ENCODE measurements at places on chromosomes 12 and 14. TPM values are rescaled to one million over a fixed set of nuclear protein-coding genes. Genes with fewer than 3 reads are reported as not detected.

The ZBTB39 gene
- total RNA-seq = 23.9 TPM

DNA sequence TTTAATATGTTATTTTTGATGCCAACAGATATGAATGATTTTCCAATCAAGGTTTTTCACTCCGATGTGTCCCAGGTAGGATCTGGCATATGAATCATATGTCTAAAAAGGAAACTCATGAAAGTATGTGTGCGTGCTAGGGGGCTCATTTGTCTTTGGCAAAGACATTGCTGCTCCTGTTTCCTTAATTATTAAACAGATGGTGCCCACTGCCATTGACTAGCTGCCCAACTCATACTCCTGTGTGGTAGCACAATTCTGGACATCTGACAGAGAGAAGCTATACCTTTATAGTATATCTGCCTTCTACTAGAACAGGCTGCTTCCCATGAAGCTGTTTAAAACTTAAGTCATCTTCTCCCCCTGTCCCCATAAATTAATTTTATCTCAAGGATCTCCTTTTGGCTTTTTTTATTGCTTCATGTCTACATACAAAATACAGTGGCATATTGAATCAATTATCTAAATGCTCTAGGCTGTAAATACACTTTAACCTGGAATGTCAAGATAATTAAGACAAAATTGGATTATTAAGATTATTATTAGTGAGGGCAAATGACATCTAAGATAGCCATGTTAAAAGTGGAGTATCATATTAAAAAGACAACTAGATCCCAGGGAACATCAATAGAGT is 1.4 kb upstream of the PDE3A start:
- no peak for DNase-seq
- H3K27ac ChIP-seq = no peak overlapping the region
- peaks cover 2% of the 10 kb centered on the region for H3K27me3 ChIP-seq
- H3K4me1 ChIP-seq = peaks cover 4% of the 10 kb centered on the region
- H3K4me3 ChIP-seq = no peak overlapping the region

- peaks cover 46% of the 10 kb centered on the region for H3K4me1 ChIP-seq
- H3K4me3 ChIP-seq = peak overlapping the region; percentile 37
- no peak for DNase-seq
- H3K27me3 ChIP-seq = peaks cover 2% of the 10 kb centered on the region
These were observed 8.3 kb downstream of the ANKRD33 start for GRCh38 chr12:51896236-51896635.

DNA sequence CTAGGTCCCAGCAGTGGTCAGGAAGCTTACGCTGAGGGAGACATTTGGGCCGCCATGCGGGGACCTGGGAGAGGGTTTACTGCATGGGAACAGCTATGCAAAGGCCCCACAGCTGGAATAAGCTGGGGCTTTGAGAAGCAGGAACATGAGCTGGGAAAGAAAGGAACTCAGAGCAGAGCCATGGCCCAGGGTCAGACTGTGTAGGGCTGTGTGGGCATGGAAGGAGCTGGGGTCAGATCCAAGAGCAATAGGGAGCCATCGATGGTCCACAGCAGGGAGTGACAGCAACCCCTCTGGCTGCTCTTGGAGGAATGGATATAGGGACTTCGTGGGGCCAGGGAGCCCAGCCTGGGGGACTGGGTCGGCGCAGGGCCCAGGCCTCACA is 151.6 kb downstream of the ADGRD1 start:
- peaks cover 3% of the 10 kb centered on the region for H3K27me3 ChIP-seq
- peaks cover 3% of the 10 kb centered on the region for H3K36me3 ChIP-seq
- H3K4me1 ChIP-seq = no peaks in the 10 kb centered on the region
- no peak overlapping the region for H3K27ac ChIP-seq
- no peak overlapping the region for H3K4me3 ChIP-seq

DNA sequence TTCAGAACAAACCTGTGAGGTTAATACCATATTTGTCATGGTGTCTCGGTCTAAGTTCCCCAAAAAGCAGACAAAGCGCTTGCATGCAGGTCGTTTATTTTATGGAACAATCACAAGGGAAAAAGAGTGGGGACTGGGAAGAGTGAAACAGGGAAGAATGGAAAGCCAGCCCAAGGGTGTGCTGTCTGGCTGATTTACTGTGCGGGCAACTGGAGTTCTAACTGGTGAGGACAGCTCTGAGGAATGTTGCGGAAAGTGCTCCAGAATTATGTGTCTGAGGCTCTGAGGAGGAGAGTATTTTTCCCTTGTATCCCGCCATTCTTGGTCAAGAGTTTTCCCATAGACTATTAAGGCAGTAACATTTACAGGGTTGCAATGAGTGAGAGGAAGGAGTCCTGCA is 465.4 kb downstream of the RMST start:
- H3K27ac ChIP-seq = no peak overlapping the region
- H3K4me3 ChIP-seq = no peak overlapping the region
- no peak for DNase-seq
- no peaks in the 10 kb centered on the region for H3K4me1 ChIP-seq

- no peak for DNase-seq
- H3K36me3 ChIP-seq = no peaks in the 10 kb centered on the region
- no peaks in the 10 kb centered on the region for H3K4me1 ChIP-seq
These were observed 27.7 kb upstream of the TBX3 start for GRCh38 chr12:114711689-114712152.

DNA sequence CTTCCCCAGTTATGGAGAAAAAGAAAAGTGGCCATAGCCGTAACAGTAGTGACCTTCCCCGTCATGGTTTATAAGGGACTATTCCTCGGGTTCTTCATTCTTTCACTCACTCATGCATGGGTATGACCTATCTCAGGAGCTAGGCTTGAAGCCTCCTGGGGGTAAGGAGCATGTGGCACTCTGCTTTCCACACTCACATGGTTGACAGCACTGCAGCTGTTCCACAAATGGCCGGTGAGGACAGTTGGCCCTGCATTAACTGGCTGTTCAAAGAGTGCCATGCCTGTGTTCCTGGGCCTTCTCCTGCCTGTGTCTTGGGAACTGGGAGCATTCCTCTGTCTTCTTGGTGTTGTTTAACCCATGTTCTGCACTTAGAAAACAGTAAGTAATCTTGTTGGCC is 66.2 kb upstream of the PNMA1 start:
- peaks cover 7% of the 10 kb centered on the region for H3K27me3 ChIP-seq
- no peak overlapping the region for H3K4me3 ChIP-seq

The SAMD15 gene
- total RNA-seq = 1.7 TPM

The KRT83 gene
- total RNA-seq = not detected

DNA sequence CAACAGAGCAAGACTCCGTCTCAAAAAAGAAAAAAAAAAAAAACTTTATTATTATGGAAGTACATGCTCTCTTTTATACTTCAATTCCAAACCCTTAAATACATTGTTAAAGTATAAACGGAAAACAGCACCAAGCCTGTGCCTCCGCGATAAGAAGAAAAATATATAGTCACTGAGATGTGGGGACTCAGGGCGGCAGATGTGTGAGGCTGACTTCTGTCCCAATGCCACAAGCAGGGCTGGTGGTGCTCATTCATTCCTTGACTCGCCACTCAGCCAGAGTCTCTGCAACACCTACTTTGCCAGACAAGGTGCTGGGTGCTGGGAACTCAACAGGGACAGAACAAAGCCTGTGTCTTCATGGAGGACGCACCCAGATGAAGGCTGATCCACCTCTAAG is 13.8 kb downstream of the LGMN start:
- no peak overlapping the region for H3K4me3 ChIP-seq
- H3K27me3 ChIP-seq = peaks cover 4% of the 10 kb centered on the region
- no peak overlapping the region for H3K27ac ChIP-seq
- peaks cover 34% of the 10 kb centered on the region for H3K36me3 ChIP-seq

DNA sequence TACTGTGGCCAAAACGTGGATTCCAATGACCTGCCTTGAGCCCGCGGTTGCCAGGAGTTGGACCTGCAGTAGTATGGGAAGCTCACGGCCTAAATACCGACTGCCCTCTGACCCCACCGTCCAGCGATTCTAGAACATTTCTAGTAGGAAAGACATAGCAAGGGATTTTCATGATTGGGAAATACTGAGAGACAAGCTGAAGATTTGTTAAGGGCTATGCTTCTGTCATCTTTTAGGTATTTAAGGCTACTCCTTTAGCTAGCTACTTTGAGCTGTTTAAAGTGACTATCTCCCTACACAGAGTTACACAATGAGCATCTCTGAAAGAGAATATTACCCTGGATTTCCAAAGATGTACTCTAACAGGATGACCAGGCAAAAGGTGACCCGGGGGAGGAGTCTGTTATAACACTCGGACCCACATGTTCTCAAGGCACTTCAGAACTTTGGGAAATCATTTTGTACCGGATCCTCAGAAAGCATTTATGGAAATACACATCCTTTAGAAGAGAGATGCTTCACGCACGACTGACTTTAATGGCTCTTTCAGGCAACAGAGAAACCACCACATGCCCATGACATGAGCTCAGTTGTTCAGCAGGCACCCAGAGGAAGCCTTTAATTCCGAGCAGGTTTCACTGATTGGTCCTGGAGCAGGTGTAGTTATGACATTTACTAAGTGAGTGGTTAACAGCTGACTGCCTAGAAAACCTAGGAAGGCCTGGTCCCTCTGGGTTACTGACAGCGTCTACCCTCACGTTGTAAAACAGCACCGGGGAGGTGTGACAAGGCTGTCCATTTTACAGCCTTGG is 4.2 kb downstream of the BAG5 start:
- no peak for DNase-seq
- peaks cover 29% of the 10 kb centered on the region for H3K4me1 ChIP-seq
- H3K4me3 ChIP-seq = peak overlapping the region; percentile 60
- H3K36me3 ChIP-seq = peaks cover 42% of the 10 kb centered on the region
- peaks cover 17% of the 10 kb centered on the region for H3K27me3 ChIP-seq

DNA sequence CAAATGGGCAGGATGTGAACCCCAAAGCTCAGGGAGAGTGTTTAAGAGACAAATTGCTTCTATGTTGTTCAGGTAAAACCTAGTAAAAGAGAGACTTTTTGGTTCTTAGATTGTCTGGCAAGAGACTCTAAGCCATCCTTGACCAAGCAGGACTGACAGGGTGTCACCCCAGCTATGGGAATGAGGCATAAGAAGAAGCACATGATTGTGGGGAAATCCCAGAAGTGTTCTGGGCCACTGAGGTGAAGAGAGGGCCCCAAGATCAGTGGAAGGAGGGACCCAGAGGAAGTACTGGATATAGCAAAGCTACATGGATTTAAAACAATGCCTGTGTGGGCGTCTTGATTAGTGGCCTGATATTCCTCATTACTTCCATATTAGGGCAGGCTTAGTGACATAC is 99.0 kb downstream of the SAMD4A start:
- H3K4me1 ChIP-seq = peaks cover 17% of the 10 kb centered on the region
- H3K27me3 ChIP-seq = peaks cover 3% of the 10 kb centered on the region
- H3K27ac ChIP-seq = no peak overlapping the region
- H3K4me3 ChIP-seq = no peak overlapping the region

DNA sequence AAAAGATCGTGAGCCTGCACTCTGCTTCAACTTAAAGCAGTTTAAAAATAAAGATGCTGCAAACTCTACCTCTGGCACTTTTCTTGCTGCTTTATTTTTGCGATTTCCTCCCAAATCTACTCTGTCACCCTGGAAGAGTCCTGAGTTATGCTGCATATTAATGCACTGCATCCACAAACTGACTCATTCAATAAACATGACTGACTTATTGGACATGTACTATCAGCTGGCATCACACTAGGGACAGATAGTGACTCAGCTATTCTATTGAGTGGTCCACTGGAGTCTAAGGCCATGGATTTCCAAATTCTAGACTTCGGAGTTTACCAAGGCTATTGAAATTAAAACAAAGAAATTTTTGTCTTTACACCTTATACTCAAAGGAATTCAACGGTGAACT is 90.7 kb upstream of the PTPRR start:
- no peak for DNase-seq
- H3K4me1 ChIP-seq = peaks cover 34% of the 10 kb centered on the region
- H3K36me3 ChIP-seq = no peaks in the 10 kb centered on the region
- H3K4me3 ChIP-seq = no peak overlapping the region

The AICDA gene
- 0.10 TPM for total RNA-seq

- H3K27me3 ChIP-seq = no peaks in the 10 kb centered on the region
- no peaks in the 10 kb centered on the region for H3K36me3 ChIP-seq
- H3K27ac ChIP-seq = no peak overlapping the region
- DNase-seq = no peak
- H3K4me1 ChIP-seq = no peaks in the 10 kb centered on the region
These were observed 63.1 kb upstream of the CNOT2 start for GRCh38 chr12:70180130-70180529.

The CDKN1B gene
- 34.6 TPM for total RNA-seq

DNA sequence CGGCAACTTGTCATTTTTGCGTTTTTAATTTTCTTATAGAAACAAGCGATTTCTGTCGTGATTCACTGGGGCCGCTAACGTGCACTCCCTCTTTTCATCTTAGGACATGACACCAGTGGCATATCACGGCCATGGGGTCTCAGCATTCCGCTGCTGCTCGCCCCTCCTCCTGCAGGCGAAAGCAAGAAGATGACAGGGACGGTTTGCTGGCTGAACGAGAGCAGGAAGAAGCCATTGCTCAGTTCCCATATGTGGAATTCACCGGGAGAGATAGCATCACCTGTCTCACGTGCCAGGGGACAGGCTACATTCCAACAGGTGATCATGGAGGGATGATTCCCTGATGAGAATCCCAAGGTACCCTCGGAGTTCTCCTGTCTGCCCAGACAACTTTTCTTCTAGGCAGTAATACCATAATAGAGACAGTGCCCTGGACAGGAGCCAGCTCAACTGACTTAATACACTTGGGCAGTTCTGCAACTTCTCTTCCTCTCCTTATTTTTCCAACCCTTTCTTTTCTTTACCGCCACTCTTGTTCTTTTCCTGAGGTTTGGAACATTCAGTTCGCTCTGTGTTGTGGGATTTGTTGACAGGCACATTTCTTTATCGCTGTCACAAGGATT is 821 bp downstream of the TMEM106C start:
- peaks cover 12% of the 10 kb centered on the region for H3K27me3 ChIP-seq
- peaks cover 9% of the 10 kb centered on the region for H3K36me3 ChIP-seq
- DNase-seq = no peak
- H3K27ac ChIP-seq = no peak overlapping the region

- no peak for DNase-seq
- no peak overlapping the region for H3K4me3 ChIP-seq
- no peaks in the 10 kb centered on the region for H3K36me3 ChIP-seq
These were observed 355.8 kb upstream of the DCN start for GRCh38 chr12:91538418-91538817.

The TECPR2 gene
- total RNA-seq = 28.9 TPM

The TBX3 gene
- total RNA-seq = 0.41 TPM

- H3K27ac ChIP-seq = no peak overlapping the region
- no peak overlapping the region for H3K4me3 ChIP-seq
- H3K36me3 ChIP-seq = no peaks in the 10 kb centered on the region
- peaks cover 6% of the 10 kb centered on the region for H3K4me1 ChIP-seq
- H3K27me3 ChIP-seq = no peaks in the 10 kb centered on the region
- DNase-seq = no peak
These were observed 307.3 kb upstream of the PRKD1 start for GRCh38 chr14:30234966-30235365.

DNA sequence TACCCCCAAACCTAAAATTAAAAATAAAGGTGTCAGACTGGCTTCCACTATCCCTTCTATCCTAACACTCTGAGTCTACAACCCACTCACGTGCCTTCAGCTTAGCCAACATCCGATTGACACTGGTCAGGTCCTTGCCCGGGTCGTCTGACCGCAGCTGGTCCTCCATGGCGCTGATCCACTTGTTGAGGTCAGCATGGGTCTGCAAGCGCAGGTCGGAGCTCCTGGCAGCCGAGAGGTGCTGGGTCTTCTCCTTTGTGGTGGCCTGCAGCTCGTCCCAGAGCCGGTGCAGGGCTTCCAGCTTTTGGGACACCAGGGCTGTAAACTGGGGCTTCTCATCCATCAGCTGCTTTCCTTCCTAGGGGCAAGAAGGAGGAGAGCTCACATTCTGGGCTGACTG is 78.0 kb downstream of the PLEKHG3 start:
- H3K4me3 ChIP-seq = no peak overlapping the region
- peaks cover 5% of the 10 kb centered on the region for H3K36me3 ChIP-seq
- H3K27ac ChIP-seq = no peak overlapping the region
